ENCODE measurements at places on chromosomes 3 and 15.

GRCh38 chr3:170344971-170345370 lies 12.5 kb upstream of the SKIL start:
- no peak for DNase-seq

GRCh38 chr3:66165660-66166059 lies 55.1 kb upstream of the SLC25A26 start:
- no peak for DNase-seq

GRCh38 chr3:87167628-87168456 lies 59.3 kb upstream of the CHMP2B start:
- no peak for DNase-seq

DNA sequence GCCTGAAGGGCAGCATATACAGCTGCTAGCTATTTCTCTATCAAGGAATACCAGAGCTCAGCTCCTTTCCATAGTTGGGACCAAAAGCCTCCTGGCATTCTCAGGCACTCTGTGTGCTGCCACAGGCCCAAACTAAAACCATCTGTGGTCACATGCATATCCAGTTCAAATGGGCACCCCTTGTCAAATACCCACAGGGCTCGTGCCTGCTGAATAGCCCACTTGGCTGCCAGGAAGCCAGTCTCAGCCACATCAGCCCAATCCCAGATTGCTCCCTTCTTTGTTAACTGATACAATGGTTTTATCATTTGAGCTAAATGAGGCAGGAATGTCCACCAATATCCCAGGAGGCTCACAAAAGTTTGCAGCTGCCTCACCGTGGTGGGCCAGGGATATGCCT lies 13.9 kb downstream of the CCRL2 start:
- no peak for DNase-seq

- peak; percentile 22 for DNase-seq
Observed at GRCh38 chr15:33309602-33310276, 1.0 kb upstream of the RYR3 start.

GRCh38 chr15:38992930-38993329 lies 428.3 kb upstream of the RASGRP1 start:
- no peak for DNase-seq

GRCh38 chr3:40201770-40202169 lies 107.7 kb upstream of the EIF1B start:
- no peak for DNase-seq

GRCh38 chr3:123523023-123523412 lies 61.8 kb downstream of the HACD2 start:
- DNase-seq, result no peak

DNA sequence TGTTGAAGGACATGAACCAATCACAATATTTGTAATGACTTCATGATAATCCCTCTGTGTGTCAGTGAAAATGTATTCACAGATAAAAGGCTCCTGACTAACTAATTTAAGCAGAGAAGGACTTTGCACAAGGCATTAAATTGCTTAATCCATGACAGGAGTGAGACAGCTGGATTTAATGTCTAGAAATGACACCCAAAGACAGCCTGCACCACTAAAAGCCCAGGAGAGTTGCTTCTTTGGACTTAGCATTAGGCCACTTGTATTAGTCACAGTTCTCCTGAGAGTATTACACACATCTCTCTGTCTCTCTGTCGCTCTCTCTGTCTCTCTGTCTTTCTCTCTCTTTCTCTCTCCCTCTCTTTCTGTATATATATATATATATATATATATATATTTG lies 180.4 kb downstream of the GOLGA8K start:
- DNase-seq, result no peak

DNA sequence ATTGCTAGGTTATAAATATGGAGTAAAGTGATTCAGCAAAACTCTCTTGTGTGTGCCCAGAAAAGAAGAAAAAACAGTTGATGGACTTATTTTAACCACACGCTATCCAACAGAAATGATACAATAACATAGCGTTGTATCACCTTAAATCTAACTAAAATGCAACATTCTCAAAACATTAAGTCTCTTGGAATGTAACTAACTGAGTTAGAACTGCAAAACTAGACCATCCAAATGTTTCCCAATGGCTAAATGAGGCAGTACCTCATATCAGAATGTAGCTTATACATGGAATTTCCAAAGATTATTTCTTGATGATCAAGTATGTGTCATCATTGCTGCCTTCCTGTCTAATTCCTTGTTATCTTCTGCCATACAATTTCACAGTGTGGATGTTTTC lies 187.9 kb downstream of the CNTN3 start:
- DNase-seq, result no peak

DNA sequence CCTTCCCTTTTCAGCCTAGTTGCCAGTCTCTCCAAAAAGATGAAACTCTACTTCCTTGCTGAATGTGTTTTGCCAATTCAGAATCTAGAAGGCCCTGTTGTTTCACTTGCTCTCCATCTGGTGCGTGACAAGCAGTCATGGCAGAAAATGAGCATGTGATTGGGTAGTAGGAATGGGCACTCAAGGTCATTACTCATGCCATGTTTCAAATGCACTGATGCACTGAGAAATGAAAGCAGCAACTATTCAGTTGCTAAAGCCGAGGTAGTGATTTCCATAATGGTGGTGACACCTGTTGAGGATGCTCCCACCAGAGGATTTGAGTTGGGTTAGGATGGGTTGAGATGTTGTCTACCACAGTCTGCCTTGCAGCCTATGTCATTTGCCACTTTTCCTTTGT lies 12.7 kb downstream of the ZBTB38 start:
- DNase-seq, result no peak

- no peak for DNase-seq
Observed at GRCh38 chr3:195103623-195104022, 167.3 kb downstream of the XXYLT1 start.

DNA sequence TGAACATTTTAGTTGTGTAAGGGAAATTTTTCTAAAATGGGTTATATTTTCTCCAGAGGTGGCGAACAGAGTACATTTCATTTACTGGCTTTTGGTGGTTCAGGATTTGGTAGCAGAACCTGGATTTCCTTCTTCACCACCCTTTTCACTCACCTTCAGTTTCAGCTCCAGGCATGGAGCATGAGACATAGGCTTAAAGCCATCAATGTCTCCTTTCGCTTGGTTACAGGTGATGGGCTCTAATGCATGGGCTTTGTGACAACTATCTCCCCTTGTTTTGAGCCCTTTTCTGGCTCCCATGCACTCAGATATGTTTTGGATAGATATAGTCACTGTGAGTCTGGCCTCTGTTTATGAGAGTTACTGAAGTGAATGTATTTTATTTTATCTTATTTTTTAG lies 96.6 kb upstream of the ANKRD28 start:
- no peak for DNase-seq

GRCh38 chr3:178454726-178455125 lies 81.5 kb upstream of the KCNMB2 start:
- DNase-seq, result peak; percentile 3

- DNase-seq, result no peak
Observed at GRCh38 chr3:52311576-52312119, 4.5 kb upstream of the DNAH1 start.

DNA sequence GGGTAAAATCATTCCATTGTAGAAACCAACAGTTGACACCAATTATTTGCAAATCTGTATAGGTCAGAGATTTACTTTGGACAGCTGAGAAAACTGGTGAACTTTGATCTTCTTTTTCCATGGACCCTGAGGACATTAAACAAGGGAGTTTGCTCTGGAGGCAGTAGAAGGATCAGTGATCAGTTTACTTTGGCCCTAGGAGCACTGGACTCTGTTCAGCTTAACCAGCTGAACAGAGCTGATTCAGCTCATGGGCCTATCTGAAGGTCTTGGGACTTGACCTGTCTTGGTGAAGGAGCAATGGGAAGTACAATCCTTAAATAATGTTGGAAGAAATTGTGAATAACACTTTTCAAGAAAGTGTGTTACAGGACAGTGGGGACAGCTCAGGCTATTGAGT lies 15.2 kb upstream of the TF start:
- no peak for DNase-seq

DNA sequence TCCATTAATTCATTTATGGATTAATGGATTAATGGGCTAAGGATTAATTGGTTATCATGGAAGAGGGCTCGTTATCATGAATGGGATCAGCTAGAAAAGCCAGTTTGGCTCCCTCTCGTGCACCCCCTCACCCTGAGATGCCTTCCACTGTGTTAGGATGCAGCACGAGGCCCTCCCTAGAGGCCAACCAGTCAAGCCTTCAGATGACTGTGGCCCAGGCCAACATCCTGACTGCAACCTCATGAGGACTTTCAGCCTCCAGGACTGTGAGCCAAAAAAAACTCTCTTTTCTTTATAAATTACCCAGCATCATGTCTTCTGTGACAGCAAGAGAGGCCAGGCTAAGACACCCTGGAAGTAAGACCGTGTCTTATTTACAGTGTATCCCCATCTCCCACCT lies 9.0 kb downstream of the EFCAB12 start:
- no peak for DNase-seq

DNA sequence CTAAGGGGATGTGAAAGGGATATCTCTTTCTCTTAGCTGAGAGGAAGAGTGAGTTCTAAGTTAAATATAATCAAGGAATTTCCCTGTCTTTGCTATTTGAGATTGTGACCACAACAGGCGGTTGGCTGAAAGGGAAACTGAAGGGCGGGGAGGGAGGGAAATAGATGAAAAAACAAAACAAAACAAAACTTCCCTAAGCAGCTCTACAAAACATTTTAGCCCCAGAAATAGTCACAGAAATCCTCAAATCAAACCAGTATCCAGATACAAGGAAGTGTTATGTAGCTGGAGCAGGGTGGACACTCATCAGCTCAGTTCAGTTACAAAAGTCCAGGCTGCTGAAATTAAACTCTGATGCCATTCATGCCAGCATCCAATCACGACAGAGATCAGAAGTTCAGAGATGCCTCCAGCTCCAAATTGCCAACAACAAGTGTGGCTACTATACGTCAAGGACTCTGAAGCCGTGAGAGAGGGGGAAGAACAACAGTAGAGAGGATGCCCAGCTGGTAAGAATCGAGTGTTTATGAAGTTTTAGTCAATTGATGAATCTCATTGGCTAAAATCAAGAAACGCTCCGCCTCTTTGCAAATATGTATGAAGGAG lies 319 bp upstream of the TP63 start:
- DNase-seq, result no peak

- no peak for DNase-seq
Observed at GRCh38 chr3:59885899-59886400, 836.1 kb upstream of the CFAP20DC start.

- DNase-seq, result no peak
Observed at GRCh38 chr3:103629391-103629790, 1194.6 kb downstream of the ZPLD1 start.

DNA sequence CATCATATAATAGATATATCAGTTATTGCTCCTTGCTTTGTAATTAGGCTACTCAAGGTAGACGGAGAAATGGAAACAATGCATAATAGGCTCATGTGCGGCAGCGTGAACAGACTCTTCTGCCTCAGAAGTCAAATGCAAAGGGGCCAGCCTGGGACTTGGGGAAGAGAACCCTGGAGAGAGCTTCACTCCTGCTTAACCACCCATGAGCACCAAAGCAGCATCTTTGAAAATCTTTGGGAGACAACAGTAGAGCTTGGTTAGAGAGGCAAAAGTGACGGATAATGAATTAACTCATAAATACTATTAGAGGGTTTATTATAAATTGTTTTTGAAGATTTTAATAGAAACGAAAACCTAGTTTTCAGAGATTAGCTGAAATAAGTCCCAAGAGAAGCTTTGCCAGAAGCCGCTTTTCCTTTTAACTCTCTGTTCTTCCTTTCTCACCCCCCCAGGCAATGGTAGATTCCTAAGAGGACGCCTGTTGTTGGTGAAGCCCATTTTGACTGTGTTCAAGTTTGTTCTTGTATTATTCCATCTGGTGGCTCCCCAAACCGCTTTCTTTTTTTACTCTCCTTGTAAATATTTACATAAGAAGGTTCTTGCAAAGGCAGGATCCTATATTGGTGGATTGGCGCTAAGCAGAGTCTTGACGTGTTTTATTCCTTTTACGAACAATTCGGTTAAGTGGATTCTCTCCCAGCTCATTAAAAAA lies 196.0 kb upstream of the TPRG1 start:
- DNase-seq, result no peak

DNA sequence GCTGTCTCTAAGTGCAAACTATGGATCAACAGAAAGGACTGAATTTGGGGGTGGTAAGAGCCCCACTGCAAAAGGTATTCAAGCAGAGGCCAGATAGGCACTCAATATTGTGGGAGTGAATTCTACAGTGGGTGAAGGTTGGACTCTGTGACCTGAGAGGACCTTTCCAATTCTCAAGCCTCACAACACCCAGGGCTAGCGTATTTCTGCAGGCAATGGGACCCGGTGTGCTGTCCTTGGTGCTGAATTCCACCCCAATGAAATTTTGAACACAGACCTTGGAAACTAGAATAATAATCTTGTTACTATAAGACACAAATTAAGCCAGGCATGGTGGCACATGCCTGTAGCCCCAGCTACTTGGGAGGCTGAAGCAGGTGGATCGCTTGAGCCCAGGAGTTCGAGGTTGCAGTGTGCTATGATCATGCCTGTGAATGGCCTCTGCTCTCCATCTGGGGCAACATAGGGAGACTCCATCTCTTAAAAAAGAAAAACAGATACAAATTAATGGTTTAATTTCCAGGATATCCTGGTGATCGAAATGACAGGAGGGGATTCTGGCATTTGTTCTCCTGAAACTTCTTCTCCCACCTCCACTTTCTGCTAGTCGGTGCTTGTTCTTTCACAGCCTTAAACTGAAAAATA lies 135.4 kb downstream of the RAB11A start:
- DNase-seq, result no peak

GRCh38 chr3:50533807-50534461 lies 30.5 kb upstream of the CACNA2D2 start:
- no peak for DNase-seq

GRCh38 chr3:147630921-147631415 lies 221.8 kb downstream of the ZIC1 start:
- DNase-seq, result no peak

- no peak for DNase-seq
Observed at GRCh38 chr3:17969985-17970568, 227.6 kb upstream of the TBC1D5 start.

DNA sequence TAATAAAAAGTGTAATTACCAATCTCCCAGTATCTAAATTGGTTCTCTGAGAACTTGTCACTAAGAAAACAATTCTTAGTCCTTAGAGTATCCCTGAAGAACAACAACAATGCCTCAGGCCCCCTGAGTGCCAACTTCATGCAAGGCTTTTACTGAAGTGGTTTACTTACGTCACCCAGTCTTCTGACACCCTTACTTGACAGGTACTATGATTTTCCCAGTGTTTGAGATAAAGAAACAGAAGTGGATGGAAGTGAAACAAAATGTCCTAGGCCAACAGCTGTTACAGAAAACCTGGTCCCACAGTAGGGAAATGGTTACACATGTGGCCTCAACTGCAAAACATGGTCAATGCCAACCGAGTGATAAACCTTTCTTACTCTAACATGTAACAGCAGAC lies 331.1 kb downstream of the FOXP1 start:
- DNase-seq, result no peak

- no peak for DNase-seq
Observed at GRCh38 chr15:70079888-70080287, 17.8 kb downstream of the TLE3 start.

DNA sequence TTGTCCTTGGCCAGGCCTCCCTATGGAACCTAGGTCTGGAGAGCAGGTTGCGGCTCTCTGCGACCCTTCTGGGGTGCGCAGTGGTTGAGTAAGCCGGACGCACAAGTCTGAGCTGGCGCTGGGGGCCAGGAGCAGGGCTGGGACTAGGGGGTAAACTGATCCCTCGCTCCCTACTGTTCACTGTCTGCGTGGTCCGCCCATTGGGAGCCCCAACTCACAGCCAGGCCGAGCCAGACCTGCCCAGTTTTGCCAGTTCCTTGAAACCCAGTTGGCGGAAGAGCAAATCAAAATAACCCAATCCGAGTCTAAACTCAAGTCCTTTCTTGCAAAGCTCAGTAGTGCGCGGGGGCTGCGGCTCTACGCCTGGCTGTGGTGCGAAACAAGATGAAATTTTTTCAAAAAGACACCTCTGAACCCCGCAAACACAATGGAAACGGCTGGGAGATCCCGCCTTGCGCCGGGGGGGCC lies 17.5 kb downstream of the RGMA start:
- DNase-seq, result no peak

Measured in anterior cingulate cortex (tissue), 58 donors.